ENCODE measurements at places on chromosomes 1 and 21. TPM values are rescaled to one million over a fixed set of nuclear protein-coding genes. Genes with fewer than 3 reads are reported as not detected.

DNA sequence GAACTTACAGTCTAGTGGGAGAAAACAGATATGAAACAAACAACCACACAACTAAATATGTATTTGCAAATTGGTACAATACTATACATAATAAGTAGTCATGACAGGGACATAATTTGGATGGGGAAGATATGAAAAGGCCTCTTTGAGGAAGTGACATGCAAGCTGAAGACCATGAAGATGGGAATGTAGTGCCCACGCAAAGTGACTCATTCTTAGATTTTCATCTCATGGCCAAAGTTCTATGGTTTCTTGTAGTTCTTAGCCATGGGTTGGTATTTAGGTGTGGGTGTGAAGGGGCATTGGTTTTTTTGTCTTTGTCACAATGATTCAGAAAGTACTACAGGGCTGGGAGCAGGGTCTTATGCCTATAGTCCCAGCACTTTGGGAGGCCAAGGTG is 105.4 kb upstream of the FAM78B start:
- no peak overlapping the region for H3K27ac ChIP-seq
- no peak for DNase-seq
- H3K27me3 ChIP-seq = no peaks in the 10 kb centered on the region
- H3K4me3 ChIP-seq = no peak overlapping the region

- no peaks in the 10 kb centered on the region for H3K4me1 ChIP-seq
- no peak overlapping the region for H3K4me3 ChIP-seq
- no peak for DNase-seq
- H3K27me3 ChIP-seq = no peaks in the 10 kb centered on the region
These were observed 312.7 kb upstream of the PROX1 start for GRCh38 chr1:213675043-213675442.

GRCh38 chr21:37799211-37800056 is 116.8 kb downstream of the KCNJ6 start:
- no peak for DNase-seq
- H3K27ac ChIP-seq = no peak overlapping the region
- no peaks in the 10 kb centered on the region for H3K27me3 ChIP-seq
- H3K36me3 ChIP-seq = no peaks in the 10 kb centered on the region

- H3K27ac ChIP-seq = no peak overlapping the region
- no peaks in the 10 kb centered on the region for H3K36me3 ChIP-seq
- DNase-seq = peak; percentile 41
- H3K4me1 ChIP-seq = no peaks in the 10 kb centered on the region
- no peaks in the 10 kb centered on the region for H3K27me3 ChIP-seq
These were observed 597.1 kb upstream of the USP24 start for GRCh38 chr1:55812281-55812680.

- H3K27me3 ChIP-seq = no peaks in the 10 kb centered on the region
- no peaks in the 10 kb centered on the region for H3K36me3 ChIP-seq
- H3K27ac ChIP-seq = no peak overlapping the region
These were observed 7.9 kb downstream of the LYST start for GRCh38 chr1:235858766-235859165.

- H3K4me1 ChIP-seq = peaks cover 10% of the 10 kb centered on the region
- peak overlapping the region; percentile 89 for H3K4me3 ChIP-seq
- H3K27ac ChIP-seq = peak overlapping the region; percentile 96
- H3K27me3 ChIP-seq = no peaks in the 10 kb centered on the region
These were observed 1.6 kb downstream of the TMEM50B start for GRCh38 chr21:33478182-33478581.

GRCh38 chr1:5962265-5963105 is 29.7 kb downstream of the NPHP4 start:
- no peak overlapping the region for H3K4me3 ChIP-seq
- DNase-seq = no peak
- H3K4me1 ChIP-seq = no peaks in the 10 kb centered on the region
- H3K27me3 ChIP-seq = no peaks in the 10 kb centered on the region

- no peaks in the 10 kb centered on the region for H3K27me3 ChIP-seq
- H3K36me3 ChIP-seq = no peaks in the 10 kb centered on the region
- no peak overlapping the region for H3K27ac ChIP-seq
- H3K4me3 ChIP-seq = no peak overlapping the region
- H3K4me1 ChIP-seq = no peaks in the 10 kb centered on the region
These were observed 3.7 kb upstream of the NEK7 start for GRCh38 chr1:198153103-198153502.

DNA sequence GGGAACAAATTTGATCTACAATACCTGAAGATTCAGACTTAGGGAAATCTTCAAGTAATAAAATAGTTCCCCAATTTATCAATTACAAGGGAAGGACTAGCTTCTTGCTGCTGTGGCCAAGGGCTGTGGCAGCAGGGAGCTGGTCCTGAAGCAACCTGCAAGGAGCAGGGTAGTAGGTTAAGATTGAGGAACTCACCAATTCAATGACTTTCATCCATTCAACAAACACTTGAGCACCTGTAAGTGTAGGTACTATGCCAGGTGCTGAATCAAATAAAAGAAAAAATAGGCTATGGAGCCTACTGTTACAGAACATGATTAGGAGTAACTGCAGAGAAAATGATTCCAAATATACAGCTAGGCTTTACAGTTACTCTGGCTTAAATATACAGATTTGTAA is 64.2 kb upstream of the RBM34 start:
- H3K4me3 ChIP-seq = no peak overlapping the region
- no peak for DNase-seq
- H3K27me3 ChIP-seq = no peaks in the 10 kb centered on the region
- H3K4me1 ChIP-seq = no peaks in the 10 kb centered on the region
- no peak overlapping the region for H3K27ac ChIP-seq

GRCh38 chr1:54047384-54048305 is 5.4 kb downstream of the TMEM59 start:
- no peaks in the 10 kb centered on the region for H3K27me3 ChIP-seq
- peaks cover 18% of the 10 kb centered on the region for H3K36me3 ChIP-seq
- no peak overlapping the region for H3K27ac ChIP-seq
- peaks cover 35% of the 10 kb centered on the region for H3K4me1 ChIP-seq
- H3K4me3 ChIP-seq = no peak overlapping the region
- DNase-seq = no peak

DNA sequence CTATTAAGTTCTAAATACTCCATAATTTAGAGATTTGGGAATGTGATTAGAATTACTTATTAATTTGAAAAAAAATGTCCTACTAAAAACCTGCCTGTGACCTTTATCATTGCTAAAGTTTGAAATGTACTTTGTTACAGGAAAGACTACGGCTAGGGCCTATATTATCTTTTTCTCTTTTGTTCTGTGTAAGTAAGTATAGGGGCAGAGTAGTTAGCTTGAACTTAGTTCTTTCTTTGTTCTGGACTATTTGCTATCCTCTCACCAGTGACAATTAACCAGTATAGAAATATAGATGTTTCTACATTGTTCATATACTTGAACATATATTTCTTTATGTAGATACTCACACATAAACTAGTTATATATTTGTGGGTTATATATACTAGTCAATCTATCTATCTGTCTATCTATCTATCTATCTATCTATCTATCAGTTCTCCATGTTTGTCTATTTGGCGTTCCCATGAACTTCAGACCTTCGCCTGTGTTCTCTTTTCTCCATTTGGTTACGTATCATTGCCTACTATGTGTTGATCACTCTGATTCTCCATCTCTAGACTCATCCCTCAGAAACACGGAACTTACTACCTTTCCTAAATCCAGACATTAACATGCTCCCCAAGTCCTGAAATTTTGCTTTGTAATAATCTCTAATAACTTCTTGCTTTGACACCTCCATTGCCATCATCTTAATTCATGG is 3.3 kb downstream of the PTPRC start:
- no peaks in the 10 kb centered on the region for H3K27me3 ChIP-seq
- H3K27ac ChIP-seq = no peak overlapping the region
- H3K4me1 ChIP-seq = peaks cover 3% of the 10 kb centered on the region
- DNase-seq = no peak

DNA sequence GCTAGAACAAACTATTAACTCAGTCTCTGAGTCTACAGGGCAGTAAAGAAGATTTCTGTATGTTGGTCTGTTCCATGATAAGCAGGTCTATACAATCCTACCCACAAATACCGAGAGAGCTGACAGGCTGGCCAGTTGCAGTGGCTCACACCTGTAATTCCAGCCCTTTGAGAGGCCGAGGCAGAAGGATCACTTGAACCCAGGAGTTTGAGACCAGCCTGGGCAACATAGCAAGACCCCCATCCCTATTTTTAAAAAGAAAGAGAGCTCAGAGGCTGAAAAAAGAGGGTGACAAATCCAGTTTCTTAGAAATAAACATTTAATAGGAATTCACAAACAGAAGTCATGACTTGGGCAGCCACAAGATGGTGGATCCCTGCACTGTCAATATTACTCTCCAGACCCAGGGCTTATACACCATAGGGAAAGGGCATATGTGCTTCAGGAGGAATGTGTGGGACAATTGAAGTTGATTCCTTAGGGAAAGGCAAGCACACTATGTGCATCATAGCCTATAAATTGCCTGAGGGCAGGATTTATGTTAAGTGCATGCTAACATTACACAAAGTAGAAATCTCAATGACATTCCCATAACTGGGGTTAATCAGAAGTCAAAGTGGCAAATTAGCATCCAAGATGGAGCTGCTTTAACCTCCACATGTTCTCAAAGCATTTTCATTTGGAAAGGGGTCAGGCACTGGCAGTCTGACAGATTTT is 66.8 kb downstream of the SLC16A1 start:
- DNase-seq = no peak
- no peak overlapping the region for H3K27ac ChIP-seq
- H3K4me3 ChIP-seq = no peak overlapping the region
- H3K4me1 ChIP-seq = no peaks in the 10 kb centered on the region

DNA sequence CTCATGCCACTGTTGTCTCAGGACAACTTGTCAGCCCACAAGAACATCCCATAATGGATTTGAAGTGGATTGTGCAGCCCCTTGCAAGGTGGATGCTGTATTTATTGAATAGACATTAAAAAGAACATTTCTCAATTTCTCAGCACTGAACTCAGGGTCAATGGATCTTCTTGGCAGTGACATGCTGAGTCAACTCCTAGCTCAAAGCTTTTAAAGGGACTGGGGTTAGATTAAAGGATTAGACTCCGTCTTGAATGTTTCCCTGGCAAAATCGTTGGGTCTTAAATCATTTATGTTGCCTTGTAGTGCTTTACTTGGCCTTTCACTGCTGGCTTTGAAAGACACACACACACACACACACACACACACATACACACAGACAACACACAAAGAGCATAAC is 221.6 kb upstream of the PBX1 start:
- H3K27ac ChIP-seq = no peak overlapping the region
- H3K4me1 ChIP-seq = no peaks in the 10 kb centered on the region
- no peak overlapping the region for H3K4me3 ChIP-seq
- no peaks in the 10 kb centered on the region for H3K27me3 ChIP-seq
- no peaks in the 10 kb centered on the region for H3K36me3 ChIP-seq

GRCh38 chr1:26045722-26046245 is at the start of gene SLC30A2:
SLC30A2 (minus strand) TSS chr1:26046118; CDS start chr1:26045896, 222 bp downstream.
- H3K36me3 ChIP-seq = no peaks in the 10 kb centered on the region
- no peak within 1 kb of the TSS for H3K4me3 ChIP-seq
- H3K27ac ChIP-seq = no peak within 1 kb of the TSS
- H3K4me1 ChIP-seq = peaks cover 17% of the 10 kb centered on the region

DNA sequence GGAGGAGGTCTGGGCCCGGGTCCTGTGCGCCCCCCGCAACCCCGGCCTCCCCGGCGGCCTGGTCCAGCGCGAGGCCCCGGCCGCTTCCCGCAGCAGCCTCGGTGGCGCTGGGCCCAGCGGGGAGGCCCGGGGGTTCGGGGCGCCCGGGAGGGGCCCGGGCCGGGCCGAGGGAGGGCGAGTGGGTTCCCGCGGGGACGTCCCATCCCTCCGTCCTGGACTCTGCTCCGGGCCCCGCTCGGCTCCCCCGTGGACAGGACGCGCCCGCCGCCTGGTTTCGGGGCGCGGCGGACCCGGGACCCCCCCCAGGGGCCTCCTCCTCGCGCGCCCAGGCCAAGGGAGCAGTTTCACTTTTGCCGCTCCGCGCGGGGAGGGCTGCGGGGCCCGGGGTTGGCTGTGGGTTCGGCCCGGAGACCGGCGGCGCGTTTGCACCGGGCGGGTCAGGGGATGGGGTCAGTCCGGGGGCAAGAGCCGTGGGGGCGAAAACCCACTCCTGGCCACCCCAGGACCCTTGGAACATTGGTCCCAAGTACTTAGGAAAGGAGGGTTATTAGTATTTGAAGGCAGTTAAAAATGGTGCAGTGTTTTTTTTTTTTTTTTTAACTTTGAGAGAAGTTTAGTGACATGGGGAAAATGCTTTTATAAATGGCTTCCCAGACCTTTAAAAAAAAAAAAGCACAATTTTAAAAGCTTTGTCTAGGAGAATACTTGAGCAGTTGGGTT is 677 bp downstream of the AGPAT3 start:
- H3K27me3 ChIP-seq = no peaks in the 10 kb centered on the region
- H3K27ac ChIP-seq = peak overlapping the region; percentile 97
- peak overlapping the region; percentile 73 for H3K4me3 ChIP-seq
- peaks cover 3% of the 10 kb centered on the region for H3K36me3 ChIP-seq
- peaks cover 12% of the 10 kb centered on the region for H3K4me1 ChIP-seq
- DNase-seq = no peak

- no peaks in the 10 kb centered on the region for H3K27me3 ChIP-seq
- no peak within 1 kb of the TSS for H3K4me3 ChIP-seq
These were observed at the start of gene HAO2 for GRCh38 chr1:119368554-119368953. HAO2 (plus strand) TSS chr1:119368785; CDS start chr1:119381086, 12,301 bp downstream.

DNA sequence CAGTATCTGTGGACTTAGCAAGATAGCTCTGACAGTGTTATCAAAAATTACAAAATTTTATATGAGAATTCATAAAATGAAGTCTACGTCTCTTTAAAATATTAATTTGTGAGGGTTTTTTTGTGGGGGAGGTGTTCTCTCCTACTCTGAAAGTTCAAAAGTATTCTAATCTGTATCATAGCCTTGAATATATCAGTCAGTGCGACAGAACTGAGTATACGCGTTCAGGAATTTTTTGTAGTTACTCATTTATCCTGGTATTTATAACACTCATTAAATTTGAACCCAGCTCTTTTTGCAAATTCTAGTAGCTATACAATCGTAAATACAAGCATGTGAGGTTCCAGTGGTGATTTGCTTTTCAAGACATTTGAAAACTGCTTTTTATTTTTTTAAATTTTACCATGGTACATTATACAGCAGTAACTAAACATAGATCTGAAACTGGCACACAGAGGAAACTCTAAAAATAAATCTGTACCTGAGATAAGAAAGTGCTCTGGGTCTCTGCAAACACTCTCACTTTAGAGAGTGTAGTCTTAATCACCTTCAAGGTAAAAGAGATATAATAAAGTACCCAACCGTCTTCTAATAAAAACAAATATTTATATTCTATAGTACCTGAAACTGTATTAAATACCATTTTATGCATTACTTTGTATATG is 178.4 kb upstream of the ADAMTS5 start:
- no peaks in the 10 kb centered on the region for H3K4me1 ChIP-seq
- no peak overlapping the region for H3K27ac ChIP-seq
- H3K4me3 ChIP-seq = no peak overlapping the region
- H3K27me3 ChIP-seq = no peaks in the 10 kb centered on the region

GRCh38 chr1:30316056-30316455 is 407.3 kb downstream of the MATN1 start:
- H3K27ac ChIP-seq = no peak overlapping the region
- no peak overlapping the region for H3K4me3 ChIP-seq
- no peaks in the 10 kb centered on the region for H3K27me3 ChIP-seq
- H3K4me1 ChIP-seq = no peaks in the 10 kb centered on the region

The LAMC2 gene
- 11.9 TPM for total RNA-seq

The MAP10 gene
- total RNA-seq = 3.7 TPM

The WNT2B gene
- total RNA-seq = 3.6 TPM

The S100A8 gene
- total RNA-seq = 14.2 TPM

The UTS2 gene
- not detected for total RNA-seq

The TTLL7 gene
- 15.1 TPM for total RNA-seq
